Activated CD4-positive, alpha-beta T cell treated with anti-CD3 and anti-CD28 coated beads, Interleukin-2, amount 50 U/mL, for 4 hours (primary cell): ENCODE measurements at places on chromosomes 12 and 14.

- DNase-seq: no peak
Measured at GRCh38 chr14:60196291-60196690, 31.1 kb upstream of the DHRS7 start.

GRCh38 chr12:99824900-99825542, 159.7 kb downstream of the ANKS1B start:
- no peak for DNase-seq

- no peak for DNase-seq
Measured at GRCh38 chr14:67474366-67474765, 14.2 kb downstream of the TMEM229B start.

GRCh38 chr12:116365606-116366455, 88.3 kb upstream of the MED13L start:
- no peak for DNase-seq

- DNase-seq: no peak
Measured at GRCh38 chr12:99045158-99045557, 400.1 kb downstream of the APAF1 start.

DNA sequence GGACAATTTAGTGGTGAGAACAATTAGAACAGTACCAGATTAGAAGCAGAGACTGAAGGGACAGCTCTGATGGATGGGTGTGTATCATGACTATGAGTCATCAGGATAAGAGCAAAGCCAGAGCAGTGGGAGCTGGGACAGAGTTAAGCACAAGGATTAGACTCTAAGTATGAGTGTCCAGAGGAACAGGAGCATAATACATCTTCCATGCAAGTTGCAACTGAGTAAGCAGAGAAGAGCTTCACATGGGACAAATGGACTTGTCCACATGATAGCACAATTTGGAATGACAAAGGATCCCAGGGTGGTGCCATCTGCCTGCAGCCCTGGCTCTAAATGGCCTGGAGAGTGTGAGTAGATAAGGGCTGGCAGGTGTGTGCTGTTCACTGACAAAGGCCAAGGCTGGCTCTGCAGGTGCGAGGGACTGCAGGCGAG, 226.4 kb upstream of the CAND1 start:
- no peak for DNase-seq

DNA sequence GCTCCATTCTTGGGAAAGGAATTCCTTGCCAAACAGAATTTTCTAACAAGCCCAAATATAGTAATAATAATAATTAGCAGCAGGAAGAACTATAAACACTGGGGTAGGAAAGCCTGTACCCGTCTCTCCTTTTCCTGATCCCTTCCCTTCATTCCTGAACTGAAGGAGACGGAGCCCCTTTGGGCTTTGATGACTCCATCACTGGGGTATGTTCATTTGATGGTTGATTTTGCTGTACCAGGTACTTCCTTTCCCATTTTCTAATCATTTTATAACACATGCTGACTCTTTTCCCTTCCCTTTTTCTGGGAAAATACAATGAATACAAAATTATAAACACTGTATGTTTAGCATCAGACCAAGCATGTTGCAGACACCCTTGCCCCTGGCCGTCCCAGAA, 3.6 kb upstream of the RCOR1 start:
- no peak for DNase-seq

GRCh38 chr14:67636361-67636919, 16.7 kb downstream of the ARG2 start:
- no peak for DNase-seq

GRCh38 chr12:87794854-87795253, 234.3 kb downstream of the C12orf50 start:
- DNase-seq: no peak

- DNase-seq: no peak
Measured at GRCh38 chr12:130922511-130922953, 31.2 kb upstream of the ADGRD1 start.

- no peak for DNase-seq
Measured at GRCh38 chr12:57234571-57235016, 5.1 kb downstream of the SHMT2 start.

DNA sequence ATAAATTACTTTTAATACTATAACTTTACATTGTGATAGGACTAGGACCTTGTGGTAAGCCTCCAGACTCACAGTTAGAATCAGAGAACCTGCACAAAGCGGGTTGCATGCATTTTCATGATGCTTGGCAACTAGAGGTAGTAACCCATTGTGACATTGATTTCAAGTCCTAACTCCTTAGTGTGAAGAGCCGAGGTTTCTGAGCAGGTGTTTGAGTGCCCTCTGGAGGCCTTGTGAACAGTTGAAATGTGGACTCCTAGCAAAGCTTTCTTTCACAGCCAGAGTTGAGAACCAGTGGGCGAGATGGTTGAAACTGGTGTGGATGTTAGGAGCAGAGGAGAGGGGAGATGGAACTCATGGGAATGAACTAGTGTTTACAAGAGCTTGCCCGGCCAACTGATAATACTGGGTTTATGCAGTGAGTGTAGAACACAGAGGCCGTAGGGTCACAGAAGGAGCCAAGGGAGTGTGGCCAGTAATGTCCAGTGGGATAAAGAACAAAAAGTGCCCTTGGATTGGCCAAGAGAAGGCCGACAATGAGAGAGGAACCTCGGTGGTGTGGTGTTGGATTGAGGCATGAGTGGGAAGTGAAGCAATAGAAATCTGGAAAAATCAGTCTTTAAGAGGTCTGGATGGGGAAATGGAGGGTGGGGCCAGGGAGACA, 10.9 kb downstream of the ZNF664 start:
- DNase-seq: peak; percentile 39

DNA sequence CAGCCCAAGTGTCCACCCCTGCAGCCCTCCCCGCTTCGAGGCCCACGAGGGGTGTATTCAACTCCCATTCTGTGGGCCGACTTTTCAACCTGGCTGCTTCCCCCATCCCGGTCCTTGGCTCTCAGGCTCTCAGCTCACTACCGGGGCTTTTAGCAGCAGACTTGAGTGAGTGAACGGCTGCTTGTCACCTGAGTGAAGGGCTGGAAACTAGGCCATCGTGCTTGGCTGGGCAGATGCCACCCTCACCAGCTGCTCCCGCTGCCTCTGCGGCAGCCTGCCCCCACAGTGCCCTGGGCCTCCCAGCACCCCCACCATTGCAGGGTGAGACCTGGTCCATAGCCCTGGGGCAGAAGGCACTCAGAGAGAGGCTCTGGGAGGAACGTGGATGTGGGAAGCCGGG, 59.9 kb downstream of the SLC6A12 start:
- DNase-seq: no peak

GRCh38 chr14:103626146-103626850, 2.7 kb upstream of the KLC1 start:
- DNase-seq: no peak

DNA sequence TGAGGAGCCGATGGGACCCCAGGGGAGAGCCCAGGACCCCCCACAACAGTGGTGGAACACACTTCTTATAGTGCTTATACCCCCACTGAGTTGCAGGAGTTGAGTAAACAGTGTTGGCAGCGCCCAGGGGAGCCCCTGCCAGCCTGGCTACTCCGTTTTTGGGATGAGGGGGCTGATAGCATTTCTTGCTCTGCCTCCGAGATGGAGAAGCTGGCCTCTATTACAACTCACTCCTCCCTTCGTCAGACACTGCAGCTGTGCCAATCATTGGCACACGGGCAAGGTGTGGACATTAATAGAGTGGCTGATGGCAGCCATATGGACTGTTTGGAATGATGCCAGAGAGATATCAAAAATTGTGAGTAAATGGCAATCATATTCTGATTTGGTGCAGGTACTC, 94.9 kb upstream of the TMPO start:
- DNase-seq: no peak

- DNase-seq: no peak
Measured at GRCh38 chr14:90642244-90642717, 173.9 kb downstream of the TTC7B start.

DNA sequence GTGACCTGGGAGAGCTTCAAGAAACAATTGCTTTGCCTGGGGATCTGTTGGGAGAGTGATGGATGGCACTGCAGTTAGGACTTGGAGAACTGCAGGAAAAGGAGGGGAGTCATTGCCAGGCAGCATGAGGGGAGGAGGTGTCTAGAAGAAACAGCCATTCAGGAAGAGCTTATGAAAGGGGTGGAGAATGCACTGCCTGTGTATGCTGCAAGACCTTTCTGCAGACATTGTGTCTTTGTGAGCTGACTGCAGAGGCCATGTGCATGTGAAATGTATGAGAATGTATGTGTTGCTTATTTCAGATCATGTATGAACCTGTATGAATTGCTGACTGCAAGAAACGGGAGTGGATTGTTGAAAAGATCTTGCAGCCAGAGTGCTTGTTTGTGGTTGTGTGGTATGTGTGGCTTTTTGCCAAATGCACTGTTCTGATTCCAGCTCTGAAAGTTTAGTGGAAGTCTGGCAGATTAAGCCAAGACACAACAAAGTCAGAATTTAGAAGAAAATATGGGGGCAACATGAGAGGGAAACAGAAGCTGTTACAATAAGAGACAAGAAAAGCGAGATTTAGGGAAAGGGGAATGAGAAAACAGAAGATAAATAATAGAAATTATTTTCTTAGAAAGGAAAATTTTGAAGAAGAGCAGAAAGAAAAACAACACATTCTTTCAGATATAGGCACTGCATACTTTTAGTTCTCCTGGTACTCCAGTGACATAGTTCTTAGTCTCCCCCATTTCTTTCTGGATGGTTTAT, 9.8 kb upstream of the RIMKLB start:
- DNase-seq: no peak

DNA sequence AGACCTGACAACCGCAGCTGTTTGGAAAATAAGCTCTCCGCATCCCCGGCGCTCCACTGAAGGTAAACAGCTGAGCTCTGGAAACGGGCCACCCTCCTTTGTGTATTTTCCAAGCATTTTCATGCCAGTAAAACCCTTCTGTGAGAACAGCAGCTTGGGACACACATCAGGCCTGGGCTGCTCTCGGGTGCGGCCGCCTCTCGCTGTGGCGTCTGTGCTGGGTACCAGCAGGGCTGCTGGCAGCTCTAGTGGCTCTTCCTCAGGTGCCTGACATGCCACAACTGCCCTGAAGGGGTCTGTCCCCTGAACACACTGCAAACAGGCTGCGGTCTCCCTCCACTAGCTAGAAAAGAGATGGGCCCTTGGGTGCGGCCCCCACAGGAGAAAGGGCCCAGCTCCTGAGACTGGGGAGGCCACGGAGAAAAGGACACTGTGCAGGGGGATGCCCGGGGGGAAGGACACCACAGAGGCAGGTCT, 96.3 kb downstream of the ITPK1 start:
- no peak for DNase-seq

DNA sequence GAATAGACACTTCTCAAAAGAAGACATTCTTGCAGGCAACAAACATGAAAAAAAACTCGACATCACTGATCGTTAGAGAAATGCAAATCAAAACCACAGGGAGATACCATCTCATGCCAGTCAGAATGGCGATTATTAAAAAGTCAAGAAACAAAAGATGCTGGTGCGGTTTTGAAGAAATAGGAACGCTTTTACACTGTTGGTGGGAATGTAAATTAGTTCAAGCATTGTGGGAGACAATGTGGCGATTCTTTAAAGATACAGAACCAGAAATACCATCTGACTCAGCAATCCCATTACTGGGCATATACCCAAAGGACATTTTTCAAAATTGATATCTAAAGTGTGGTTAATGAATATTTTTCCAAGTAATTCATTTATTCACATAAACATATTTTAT, 39.6 kb upstream of the LIN7A start:
- DNase-seq: no peak

DNA sequence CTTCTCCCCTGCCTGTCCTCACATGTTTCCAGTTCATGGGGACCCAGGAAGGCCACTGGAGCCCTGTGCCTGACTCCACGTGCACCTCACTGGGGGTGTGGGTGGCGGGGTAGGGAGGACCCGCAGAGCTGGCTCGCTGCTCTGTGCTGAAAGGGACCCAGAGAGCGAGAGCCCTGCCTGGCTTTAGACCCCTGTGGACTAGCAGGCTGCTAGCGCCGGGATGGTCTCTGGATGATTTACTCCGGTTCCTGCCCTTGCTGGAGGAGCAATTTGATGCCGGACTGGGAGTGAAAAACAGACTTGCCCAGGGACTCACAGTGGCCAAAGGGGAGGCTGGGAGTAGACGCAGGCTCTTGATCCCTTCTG, 49.0 kb downstream of the NTF3 start:
- no peak for DNase-seq

GRCh38 chr12:118682656-118683055, 298.7 kb upstream of the SRRM4 start:
- DNase-seq: no peak

GRCh38 chr12:63325757-63326156, 174.8 kb upstream of the AVPR1A start:
- DNase-seq: no peak

DNA sequence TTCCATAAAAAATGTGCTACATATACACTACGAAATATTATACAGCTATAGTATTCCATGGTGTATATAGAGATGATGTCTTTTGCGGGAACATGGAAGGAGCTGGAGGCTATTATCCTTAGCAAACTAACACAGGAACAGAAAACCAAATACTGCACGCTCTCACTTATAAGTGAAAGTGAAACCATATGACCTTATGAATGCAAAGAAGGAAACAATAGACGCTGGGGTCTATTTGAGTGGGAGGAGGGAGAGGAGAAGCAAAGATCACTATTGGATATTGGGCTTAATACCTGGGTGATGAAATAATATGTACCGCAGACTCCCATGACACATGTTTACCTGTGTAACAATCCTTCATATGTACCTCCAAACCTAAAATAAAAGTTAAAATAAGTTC, 142.8 kb downstream of the LRFN5 start:
- DNase-seq: no peak

DNA sequence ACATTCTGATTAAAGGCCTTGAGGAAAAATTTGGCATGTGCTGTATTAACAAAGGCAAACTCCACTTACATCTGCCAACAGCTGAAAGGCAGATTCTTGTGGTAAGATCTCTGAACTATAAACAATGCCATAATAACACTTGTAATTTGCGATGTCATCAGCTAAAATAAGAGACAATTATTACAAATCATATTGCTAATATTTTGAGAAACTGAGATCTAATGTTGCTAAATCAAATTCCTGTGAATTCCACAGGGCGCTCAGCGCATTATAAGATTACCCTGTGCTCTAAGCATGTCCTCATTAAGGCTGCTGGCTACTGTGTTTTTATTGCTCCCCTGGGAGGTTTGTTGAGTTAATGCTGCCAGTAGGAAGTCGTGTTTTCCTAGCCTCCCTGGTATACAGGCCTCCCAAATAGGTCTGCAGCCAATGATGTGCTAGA, 244.8 kb downstream of the DACT1 start:
- DNase-seq: no peak

GRCh38 chr12:8629486-8630033, 16.9 kb upstream of the AICDA start:
- DNase-seq: no peak
